ENCODE measurements at places on chromosomes 16 and 17.

GRCh38 chr16:53898993-53899392 lies 195.0 kb downstream of the FTO start:
- no peak for DNase-seq

DNA sequence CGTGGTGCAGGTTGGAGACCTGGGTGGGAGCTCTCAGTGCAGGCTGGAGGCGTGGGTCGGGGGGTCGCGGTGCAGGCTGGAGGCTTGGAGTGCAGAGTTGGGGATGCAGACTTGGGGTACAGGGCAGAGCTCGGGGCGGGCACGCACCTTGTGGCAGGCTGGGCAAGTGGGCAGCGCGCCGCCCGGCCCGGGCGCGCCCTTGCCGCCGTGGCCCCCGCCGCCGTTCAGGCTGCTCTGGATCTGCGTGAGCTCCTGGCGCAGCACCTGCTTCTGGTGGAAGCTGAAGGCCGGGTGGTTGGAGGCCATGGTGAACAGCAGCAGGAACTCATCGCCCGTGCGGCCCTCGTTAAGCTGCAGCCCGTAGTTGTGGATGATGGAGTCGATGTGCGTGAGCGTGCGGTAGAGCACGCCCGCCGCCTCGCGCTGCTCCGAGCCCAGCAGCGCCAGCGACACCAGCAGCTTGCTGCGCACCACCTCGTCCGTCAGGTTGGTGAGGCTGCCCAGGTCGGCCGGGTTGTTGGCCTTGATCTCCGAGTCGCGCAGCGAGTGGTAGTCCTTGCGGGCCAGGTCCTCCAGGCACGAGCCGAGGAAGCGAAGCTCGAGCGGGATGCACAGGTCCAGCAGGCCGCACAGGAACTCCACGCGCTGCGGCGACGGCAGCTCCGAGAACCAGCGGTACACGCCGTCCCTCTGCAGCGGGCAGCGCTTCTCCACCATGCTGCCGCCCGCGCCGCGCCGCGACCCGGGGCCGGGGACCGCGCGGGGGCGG lies 1.1 kb downstream of the ZCCHC14 start:
- DNase-seq = no peak

DNA sequence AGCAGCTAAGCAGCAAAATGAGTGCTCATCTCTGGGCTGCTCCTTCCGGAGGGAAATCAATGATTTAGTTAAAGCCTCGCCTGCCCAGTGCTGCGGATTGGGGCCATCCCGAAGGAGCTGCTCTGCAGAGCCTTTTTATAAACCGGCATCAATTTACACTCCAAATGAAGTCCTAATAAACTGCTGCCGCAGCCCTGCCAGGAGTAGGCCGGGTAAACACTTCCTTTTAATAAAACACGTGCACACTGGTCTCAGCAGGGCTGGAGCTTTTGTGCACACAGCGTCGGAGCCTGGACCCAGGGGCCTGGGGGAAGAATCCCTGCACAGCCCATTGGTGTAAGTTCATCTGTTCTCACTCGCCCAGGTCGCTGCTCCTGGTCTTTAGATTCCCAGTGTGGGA lies 79.6 kb upstream of the HS3ST2 start:
- DNase-seq = no peak

- no peak for DNase-seq
These were observed 25.4 kb downstream of the B9D1 start for GRCh38 chr17:19336938-19337711.

- peak; percentile 50 for DNase-seq
These were observed 25.7 kb upstream of the NXPH3 start for GRCh38 chr17:49549691-49550678.

Measured in SJCRH30 (cell line).